ENCODE measurements at places on chromosomes 11 and 22. TPM values are rescaled to one million over a fixed set of nuclear protein-coding genes. Genes with fewer than 3 reads are reported as not detected.

The FAM227A gene
- total RNA-seq = 0.75 TPM

The OR51B4 gene
- not detected for total RNA-seq

The SLC43A3 gene
- 0.52 TPM for total RNA-seq

The OR10A2 gene
- total RNA-seq = not detected

Measured in A549 treated with Mapracorat at 1 μM for 4 hours (cell line).